ENCODE measurements at places on chromosomes 5 and 9.

DNA sequence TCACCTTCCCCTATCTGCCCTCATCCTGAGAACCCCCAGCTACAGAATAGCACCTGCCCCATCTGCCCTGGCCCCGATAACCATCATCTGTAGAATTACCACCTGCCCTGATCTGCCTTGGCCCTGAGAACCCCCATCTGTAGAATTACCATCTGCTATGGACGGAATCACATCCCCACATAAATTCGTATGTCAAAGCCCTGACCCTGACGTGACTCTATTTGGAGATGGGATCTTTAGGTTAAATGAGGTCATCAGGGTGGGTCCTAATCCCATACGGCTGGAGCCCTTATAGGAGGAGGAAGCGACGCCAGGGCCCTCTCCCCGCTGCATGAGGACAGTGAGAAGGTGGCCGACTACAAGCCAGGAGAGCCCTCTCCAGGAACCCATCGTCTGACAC, 32.6 kb downstream of the SARDH start:
- no peak for DNase-seq

DNA sequence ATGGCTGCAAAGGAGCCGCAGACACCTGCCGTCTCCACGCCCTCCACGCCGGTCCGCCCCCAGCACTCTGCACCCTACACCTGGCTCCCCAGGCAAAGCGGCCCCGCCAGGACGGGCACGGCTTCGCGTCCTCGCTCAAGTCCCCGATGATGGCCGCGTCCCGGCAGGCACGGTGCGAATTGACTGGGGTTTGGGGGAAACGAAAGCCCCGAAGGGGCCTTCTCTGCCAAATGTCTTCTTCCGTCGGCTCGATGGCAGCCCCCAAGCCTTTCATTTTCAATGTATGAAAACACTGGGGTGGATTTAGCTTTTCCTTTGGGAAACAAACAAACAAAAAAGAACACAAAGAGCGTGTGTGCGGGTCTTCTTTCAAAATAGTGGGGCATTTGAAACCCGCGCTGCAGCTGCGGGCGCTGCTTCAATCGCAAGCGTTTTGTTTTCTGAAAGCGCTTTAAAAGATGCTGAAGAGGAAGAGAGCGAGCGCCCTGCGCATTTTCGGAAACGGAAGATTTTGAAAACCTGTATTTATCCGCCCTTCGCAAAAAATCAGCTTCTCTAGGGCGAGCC, 160.0 kb downstream of the RMI1 start:
- DNase-seq: peak; percentile 19

DNA sequence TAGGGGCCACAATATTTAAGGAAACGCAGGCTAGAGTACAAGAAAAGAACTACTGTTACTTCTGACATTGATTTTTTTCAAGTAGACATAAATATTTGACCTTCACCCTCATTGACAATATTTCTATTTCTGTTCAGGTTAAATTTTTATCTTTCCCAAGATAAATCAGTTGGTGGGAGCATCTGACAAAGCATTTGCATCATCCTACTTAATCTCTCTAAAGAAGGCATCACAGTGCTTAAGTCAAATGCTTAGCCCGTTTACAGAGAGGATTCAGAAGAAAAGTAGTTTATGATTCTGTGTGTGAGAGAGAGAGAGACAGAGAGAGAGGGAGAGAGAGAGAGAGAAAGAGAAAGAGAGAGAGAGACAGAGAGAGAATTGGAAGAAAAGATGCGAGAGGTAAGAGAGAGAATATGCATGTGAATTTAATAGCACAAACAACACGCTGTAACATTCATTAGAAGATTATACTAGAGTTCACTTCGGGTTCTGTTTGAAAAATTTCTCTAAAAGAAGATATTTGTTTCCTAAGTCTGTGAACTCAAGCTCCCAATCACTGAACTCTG, 1093.3 kb upstream of the CDH6 start:
- peak; percentile 14 for DNase-seq

GRCh38 chr9:89756891-89757537, 152.2 kb downstream of the GADD45G start:
- no peak for DNase-seq
